ENCODE measurements at places on chromosomes 11 and 22.

- no peak for DNase-seq
These were observed 98.0 kb upstream of the CD82 start for GRCh38 chr11:44467413-44467812.

DNA sequence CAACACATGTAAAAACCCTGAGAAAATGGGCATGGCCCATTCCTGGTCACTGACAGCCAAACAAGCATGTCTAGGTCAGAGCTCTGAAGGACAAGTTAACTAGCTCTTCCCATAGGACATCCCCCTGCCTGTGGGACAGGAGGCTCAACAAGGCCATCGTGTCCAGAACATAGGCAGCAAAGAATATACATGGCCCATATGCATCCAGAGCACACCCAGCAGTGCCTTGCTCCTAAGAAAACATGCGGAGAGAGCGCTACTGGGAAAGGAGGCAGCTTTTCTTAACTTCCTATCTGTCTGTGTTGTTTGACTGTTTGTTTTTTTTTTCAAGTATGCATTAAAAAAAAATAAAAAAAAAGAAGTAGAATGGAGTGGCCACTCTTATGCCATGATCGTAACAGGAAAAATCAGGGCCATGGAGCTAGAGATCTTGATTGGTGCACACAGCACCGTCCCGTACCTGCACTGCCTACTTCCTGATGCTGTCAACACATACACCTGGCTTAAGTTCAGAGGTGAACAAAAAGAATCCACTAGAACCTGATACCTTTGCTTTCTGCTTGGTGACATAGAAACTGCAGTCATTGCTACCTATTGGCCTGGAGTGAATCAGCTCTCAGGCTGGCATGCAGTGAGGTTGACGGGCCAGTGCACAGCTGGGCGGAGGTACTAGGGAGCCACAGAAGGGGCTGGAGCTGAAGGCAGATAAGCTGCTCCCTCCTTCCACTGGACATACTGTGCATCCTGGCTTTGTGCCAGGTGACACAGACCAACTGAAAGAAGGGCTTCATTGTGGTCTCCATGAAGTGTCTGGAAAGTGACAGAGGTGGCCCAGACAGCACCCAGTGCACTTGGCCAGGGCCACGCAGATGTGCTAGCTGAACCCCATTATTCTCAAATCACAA is 11.9 kb downstream of the UFD1 start:
- no peak for DNase-seq

- no peak for DNase-seq
These were observed 32.0 kb downstream of the BCR start for GRCh38 chr22:23212061-23213021.

DNA sequence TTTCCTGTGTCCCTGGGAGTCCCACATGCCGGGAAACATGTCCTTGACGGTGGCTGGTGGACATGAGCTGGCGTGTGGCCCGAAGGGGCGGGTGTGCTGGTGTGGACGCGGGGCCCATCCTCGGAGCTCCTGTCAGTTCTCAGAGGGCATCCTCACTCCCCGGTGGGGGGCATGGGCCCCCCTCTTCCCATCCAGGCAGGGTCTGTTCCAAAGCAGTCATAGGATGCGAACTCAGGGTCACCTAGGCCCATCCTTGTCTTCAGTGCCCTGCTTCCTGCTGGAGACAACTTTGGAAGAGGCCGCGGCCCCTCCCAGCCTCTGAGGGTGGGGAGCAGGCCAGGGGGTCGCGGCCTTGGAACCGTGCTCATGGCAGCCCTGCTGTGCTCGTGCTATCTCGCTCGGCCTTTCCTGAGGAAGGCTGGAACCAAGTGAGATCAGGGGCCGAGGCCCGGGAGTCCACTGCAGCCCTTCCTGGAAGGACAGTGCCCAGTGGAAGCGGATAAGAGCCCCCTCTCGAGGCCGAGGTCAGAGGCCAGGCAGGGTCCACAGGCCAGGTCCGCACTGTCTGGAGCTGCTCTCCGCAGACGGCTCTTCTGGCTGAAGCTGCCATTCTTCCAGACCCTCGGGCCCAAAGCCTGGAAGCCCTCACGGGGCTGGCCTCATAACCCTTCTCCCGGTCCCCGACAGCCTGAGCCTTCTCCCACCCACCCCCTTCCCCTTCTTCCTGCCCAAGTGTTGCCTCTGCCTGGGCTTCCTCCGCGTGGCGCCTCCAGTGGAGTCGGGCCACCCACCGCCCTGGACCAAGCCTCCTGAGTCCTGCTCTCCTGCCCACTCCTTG is 8.7 kb downstream of the GRK2 start:
- no peak for DNase-seq

DNA sequence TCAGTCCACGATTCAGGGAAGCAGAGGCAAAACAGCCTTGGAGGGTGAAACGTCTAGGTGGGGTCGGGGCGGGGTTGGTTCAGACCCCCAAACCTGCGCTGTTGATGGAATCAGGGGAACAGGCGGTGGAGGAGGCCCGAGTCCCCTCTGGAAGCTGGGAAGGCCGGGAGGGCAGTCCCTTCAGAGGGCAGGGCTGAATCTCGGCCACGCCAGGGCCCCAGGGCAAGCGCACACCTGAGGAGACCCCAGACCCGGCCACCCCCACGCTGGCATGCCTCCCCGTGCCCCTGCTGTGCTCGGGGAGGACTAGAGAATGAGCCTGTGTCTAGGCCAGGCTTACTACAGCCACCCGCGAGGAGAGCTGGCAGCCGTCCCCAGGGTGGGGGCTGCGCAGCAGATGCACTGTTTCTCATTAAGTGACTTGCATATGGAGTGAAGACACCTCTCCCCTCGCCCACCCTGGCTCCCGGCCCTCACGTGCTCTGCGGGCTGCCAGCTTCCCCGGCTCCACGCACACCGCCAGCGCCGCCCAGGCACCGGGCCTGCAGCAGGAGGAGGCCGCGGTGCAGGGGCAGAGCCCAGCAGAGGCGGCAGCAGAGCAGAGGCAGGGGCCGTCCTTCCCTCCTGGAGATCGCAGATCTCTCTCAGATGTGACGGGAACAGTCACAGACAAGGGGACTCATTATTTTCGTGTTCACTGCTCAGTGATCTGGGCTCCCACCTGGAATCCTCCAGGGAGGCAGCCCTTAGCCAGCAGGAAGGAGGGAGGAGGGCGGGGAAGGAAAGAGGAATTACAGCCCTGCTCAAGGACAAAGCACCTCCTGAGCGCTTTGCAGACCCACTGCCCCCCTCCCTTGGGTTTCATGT is 47.1 kb upstream of the OPCML start:
- DNase-seq = no peak

DNA sequence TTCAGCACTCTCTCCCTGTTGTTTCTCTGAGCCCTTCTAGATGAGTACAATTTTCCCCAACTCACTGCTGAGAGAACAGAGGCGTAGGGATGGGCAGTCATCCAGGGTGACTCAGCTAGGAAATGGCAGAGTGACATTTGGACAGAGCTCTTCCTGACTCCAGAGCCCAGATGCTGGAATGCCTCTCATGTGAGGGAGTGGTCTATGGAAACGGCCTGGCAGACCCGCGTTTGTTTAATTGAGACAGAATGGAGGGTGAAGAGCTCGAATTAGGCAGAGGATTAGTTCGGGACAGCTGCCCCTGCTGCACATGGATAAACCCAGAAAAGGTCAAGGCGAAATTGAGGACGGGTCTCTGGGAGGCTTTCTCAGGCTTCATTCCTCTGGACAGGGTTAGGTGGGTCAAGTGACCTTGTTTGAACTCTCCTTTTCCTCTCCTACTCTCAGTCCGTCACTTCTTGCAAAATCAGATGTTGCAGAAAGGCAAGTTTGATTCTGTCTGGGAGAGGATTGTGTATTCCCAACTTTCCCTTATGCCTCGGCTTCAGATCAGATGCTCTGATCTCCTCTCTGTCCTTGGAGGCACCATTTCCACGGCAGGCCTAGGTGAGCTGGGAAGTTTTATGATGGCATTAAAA is 7.6 kb upstream of the LMO2 start:
- DNase-seq = no peak

GRCh38 chr11:125949271-125950177 is 3.7 kb downstream of the VSIG10L2 start:
- DNase-seq = no peak

Measured in stimulated activated CD4-positive, alpha-beta T cell treated with anti-CD3 and anti-CD28 coated beads, TNF-alpha, amount 100 ng/mL, for 4 hours (primary cell).